Activated naive CD4-positive, alpha-beta T cell treated with anti-CD3 and anti-CD28 coated beads for 36 hours (primary cell): ENCODE measurements at places on chromosomes 7 and 10. TPM values are rescaled to one million over a fixed set of nuclear protein-coding genes. Genes with fewer than 3 reads are reported as not detected.
A peak's percentile ranks its signal among the peaks of the same experiment; 100 is the strongest.

GRCh38 chr7:16883918-16884317 lies 2.1 kb upstream of the AGR3 start:
- no peak for DNase-seq

- DNase-seq, result no peak
Observed at GRCh38 chr10:93993414-93993781, 333 bp upstream of the PLCE1 start.

DNA sequence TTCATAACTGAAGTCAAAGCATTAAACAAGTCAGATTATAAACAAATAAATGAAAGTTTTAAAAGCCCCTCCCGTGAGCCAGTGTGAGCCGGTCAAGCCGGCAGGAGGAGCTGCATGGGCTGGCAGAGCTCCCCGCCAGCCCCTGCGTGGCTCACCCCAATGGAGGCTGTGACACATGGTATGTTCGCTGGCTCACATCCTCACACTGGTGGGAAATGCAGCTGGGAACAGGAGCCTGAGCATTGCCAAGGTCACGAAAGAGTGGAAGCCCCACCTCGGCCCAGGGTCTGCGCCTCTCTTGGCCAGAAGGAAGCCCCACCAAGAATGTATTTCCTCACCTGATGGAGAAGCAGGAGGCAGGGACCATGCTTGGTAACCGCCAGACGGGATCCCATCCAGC lies 261.7 kb upstream of the TCERG1L start:
- no peak for DNase-seq

DNA sequence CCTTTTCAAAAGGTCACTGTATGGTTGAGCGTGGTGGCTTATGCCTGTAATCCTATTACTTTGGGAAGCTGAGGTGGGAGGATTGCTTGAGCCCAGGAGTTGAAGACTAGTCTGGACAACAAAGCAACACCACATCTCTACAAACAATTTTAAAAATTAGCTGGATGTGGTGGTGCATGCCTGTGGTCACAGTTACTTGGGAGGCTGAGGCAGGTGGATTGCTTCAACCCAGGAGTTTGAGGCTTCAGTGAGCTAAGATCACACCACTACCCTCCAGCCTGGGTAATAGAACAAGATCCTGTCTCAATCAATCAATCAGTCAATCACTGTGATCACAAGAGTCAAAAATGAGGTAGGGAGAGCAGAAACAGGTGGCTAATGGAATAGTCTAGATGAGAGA lies 97.0 kb downstream of the SUGCT start:
- DNase-seq, result no peak

DNA sequence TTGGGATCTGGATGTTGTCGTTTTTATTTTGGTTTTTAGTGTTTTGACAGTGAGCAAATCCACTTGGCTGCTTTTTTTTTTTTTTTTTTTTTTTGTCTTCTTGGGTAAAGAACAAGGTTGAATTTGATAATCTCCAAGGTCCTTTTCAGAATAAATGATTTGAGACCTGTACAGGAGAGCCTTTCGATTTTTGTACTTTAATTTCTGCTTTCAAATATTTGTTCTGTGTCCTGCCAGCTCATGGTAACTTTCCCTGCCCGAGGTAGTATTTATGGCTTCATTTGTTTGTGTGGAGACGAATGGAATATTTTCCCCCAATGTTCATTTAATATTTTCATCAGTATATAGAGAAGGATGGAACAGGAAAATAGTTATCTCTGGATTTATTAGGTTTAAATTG lies 19.9 kb downstream of the WAC start:
- DNase-seq, result no peak

- no peak for DNase-seq
Observed at GRCh38 chr10:43962346-43963191, 313.9 kb upstream of the ZNF32 start.

DNA sequence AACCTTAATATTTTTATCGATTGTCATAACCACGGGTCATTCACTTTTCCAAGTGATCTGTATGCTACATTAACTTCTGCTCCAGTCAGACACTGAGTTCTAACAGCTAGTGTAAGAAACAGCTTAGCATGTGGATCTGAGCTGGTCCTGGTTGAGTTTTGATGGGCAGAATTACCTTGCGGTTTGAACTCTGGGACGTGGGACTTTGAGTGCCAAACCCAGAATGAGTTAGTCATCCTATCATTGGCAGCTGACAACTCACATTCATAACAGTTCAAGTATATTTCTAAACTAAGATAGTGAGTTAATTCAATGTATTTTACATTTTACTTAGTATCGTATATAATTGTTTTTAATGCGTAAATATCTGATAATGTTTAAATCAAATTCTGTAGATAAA lies 43.2 kb downstream of the C7orf33 start:
- peak; percentile 44 for DNase-seq

- no peak for DNase-seq
Observed at GRCh38 chr10:118924493-118924892, 105.0 kb upstream of the NANOS1 start.

DNA sequence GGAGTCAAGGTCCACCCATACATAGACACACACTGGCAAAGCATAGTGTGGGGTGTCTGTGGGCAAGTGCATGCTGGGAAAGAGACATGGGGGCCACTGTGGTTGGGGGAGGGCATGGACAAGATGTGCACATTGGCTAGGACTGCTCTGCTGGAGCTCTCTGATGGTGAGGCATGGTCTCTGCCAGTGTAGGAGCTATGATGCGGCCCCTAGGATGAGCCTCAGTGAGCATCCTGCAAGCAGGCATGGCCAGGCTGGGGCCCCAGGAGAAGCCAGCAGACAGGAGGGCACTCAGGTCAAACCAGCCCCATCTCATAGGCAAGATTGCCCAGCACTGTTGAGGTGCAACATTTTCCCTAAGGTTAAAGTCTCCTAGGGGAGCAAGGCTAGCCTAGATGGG lies 489.4 kb downstream of the DNAJB9 start:
- DNase-seq, result no peak

DNA sequence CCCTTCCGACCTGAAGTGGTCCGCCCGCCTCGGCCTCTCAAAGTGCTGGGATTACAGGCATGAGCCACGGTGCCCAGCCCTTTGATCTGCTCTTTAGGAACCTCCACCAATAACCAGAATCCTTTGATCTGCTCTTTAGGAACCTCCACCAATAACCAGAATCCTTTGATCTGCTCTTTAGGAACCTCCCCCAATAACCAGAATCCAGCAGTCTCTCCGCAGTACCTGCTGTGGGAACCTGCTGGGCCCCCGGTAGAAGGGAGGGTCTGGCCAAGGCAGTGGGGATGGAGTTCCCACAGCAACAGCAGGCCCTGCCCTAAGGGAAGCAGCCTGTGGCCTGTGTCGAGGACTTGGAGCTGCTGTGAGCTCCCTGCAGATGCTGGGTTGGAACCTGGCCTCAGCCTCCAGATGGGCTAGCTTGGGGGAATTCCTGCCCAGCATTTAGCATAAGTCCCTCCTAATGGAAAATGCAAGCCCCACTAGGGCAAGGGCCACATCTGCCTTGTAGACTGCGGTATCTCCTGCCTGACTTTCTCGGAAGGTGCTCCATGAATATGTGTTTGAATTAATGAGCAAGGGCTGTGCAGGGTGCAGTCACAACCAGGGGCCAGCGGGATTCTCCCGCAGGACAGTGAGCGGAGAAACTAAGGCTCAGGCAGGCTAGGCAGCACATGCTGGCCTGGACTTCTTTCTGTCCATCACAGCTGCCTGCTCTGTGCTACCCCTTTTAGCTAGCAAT lies 165.8 kb downstream of the UBE2H start:
- DNase-seq, result no peak

DNA sequence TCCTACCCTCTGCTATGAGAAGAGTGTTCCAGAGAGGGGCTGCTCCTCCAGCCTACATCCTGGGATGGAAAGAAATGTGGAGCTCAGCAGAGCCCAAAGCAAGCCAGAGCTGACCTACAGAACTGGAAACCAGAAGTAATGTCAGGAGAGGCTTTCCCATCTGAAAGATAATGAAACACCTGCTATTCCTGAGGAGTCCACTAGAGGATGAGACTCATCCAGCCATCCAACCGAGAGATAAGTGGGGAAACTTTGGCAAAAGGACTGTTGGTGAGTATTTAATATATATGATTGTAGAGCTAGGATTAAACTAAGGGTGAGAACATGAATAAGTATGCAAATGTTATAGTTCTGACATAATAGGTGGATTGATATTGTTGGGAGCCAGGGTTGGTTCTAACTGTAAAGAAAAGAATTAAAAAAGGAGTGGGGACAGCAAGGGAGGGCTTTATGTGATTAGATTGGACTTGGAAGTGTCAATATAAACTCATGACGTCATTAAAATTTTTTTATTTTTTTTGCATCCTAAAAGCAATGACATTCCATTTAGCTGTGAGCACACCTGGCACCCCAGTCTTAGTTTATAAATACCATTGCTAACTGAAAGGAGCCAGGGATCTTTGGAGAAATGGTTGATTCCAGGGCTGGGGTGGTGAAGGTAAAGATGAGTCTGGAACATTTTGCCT lies 312.8 kb upstream of the NFE2L3 start:
- DNase-seq, result no peak

DNA sequence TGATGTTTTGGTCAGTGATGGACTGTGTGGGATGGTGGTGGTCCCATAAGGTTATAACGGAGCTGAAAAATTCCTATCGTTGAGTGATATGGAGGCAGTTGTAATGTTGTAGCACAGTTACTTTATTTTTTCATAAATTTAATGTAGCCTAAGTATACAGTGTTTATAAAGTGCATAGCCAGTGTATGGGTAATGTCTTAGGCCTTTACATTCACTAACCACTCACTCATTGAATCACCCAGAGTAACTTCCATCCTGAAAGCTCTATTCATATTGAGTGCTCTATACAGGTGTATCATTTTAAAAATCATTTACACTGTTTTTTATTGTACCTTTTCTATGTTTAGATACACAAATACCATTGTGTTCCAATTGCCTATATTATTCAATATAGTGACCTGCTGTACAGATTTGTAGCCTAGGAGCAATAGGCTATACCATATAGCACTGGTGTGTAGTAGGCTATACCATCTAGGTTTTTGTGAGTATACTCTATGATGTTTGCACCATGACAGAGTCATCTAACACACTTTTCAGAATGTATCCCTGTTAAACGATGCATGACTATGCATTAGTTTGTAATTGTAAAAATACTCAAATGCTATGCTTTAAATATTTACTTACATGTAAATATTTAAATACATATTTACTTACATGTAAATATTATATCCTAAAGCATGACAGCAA lies 21.0 kb downstream of the PDCD4 start:
- no peak for DNase-seq

GRCh38 chr7:98509836-98510235 lies 107.2 kb upstream of the NPTX2 start:
- DNase-seq, result no peak

DNA sequence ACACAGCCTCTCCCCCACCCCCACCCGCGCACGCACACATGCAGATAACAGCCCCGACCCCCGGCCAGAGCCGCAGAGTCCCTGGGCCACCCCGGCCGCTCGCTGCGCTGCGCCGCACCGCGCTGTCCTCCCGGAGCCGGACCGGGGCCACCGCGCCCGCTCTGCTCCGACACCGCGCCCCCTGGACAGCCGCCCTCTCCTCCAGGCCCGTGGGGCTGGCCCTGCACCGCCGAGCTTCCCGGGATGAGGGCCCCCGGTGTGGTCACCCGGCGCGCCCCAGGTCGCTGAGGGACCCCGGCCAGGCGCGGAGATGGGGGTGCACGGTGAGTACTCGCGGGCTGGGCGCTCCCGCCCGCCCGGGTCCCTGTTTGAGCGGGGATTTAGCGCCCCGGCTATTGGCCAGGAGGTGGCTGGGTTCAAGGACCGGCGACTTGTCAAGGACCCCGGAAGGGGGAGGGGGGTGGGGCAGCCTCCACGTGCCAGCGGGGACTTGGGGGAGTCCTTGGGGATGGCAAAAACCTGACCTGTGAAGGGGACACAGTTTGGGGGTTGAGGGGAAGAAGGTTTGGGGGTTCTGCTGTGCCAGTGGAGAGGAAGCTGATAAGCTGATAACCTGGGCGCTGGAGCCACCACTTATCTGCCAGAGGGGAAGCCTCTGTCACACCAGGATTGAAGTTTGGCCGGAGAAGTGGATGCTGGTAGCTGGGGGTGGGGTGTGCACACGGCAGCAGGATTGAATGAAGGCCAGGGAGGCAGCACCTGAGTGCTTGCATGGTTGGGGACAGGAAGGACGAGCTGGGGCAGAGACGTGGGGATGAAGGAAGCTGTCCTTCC lies 620 bp downstream of the EPO start:
- DNase-seq, result no peak

GRCh38 chr10:69716711-69717560 lies 84.8 kb upstream of the COL13A1 start:
- peak; percentile 78 for DNase-seq

DNA sequence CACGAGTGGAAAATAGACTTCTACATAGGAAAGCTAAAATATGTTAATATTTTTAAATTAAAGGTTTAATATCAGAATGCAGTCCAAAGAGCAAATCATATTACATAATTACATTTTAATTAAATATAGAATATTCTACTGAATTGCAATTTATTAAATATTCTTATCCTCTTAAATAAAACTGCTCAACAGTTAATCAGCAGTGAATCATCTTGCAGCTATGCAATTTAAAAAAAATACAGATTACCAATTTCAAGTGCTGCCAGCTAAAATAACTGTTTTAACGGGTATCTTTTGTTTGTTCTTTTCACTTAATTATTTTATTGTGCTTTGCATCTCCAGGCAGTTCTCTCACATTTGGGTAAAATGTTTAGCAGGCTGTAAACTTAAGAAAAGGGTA lies 82.2 kb downstream of the ZNRF2 start:
- DNase-seq, result no peak

GRCh38 chr7:2540133-2540532 lies 15.2 kb downstream of the BRAT1 start:
- DNase-seq, result no peak

DNA sequence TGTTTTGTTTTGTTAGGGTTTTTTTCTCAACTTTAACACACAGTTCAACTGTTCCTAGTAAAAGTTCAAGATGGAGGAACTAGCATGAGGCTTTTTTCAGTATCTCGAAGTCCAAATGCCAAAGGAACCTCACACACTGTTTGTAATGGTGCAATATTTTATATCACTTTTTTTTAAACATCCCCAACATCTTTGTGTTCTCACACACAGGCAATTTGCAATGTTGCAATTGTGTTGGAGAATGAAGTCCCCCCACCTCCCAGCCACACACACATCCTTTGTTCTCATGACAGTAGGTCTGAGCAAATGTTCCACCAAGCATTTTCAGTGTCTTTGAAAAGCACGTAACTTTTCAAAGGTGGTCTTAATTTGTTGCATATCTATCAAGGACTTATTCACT lies 120.9 kb downstream of the TWIST1 start:
- DNase-seq, result no peak

DNA sequence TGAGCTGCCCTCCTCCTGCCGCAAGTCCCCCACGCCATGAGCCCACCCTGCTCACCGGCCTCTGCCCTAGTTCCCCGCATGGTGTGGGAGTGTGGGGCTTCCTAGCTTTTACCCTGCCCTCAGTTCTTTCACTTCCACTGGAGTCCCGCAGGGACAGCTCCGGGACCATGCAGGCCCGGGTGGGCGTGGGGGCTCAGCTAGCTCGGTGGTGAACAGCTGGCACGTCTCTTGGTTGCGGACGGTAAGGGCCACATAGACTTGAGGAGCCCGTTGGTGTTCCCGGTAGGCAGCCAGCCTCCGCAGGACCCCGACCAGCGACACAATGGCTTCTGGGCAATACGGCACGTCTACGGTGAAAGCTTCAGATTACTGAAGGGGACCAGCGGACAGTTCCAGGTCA lies 108.9 kb upstream of the CCZ1B start:
- DNase-seq, result no peak

VPS37D gene
- total RNA-seq, result not detected

TRIM50 gene
- not detected for total RNA-seq

TCERG1L gene
- total RNA-seq, result not detected

NAPEPLD gene
- 6.3 TPM for total RNA-seq

ADAMTS14 gene
- total RNA-seq, result not detected

FAM24B gene
- total RNA-seq, result 8.0 TPM

CNPY1 gene
- total RNA-seq, result not detected

GBX1 gene
- not detected for total RNA-seq

ZNF853 gene
- total RNA-seq, result 0.69 TPM
